Daoy (cell line): ENCODE measurements at places on chromosomes 13 and 19. TPM values are rescaled to one million over a fixed set of nuclear protein-coding genes. Genes with fewer than 3 reads are reported as not detected.

ATP8A2 gene
- 2.7 and 4.6 TPM in 2 replicates for total RNA-seq

- DNase-seq: no peak
Observed at GRCh38 chr13:52411629-52412028, 5.7 kb upstream of the THSD1 start.

PPFIA3 gene
- total RNA-seq: 5.4 and 10.4 TPM in 2 replicates

DNA sequence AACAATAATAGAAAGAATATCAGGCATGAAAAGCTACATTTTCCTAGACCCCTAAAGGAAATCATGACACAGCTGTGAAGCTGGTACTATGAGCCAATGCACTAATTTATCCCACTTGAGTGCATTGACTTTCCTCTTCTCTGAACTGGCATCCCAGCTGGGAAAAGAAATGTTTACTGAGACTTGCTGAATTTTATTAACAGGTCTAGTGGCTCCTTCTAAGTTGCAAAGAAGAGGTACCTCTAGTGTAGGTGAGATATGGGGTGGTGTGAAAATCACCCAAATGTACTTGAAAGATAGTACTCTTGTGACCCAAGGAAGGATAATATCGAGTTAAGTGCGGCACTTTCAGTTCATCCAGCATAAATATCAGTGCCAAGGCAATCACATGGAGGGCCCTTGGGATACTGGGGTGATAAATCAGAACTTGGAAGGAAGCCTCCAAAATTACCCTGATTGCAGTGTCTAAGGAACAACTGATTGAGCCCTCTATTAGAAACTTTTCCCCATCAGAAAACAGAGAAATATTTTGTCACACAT, 369.2 kb downstream of the PCDH9 start:
- DNase-seq: no peak

- no peak for DNase-seq
Observed at GRCh38 chr19:4586245-4586644, 26.8 kb upstream of the SEMA6B start.

SRRM5 gene
- not detected in 2 replicates for total RNA-seq

GRCh38 chr13:34155931-34156607, 338.1 kb downstream of the RFC3 start:
- peak; percentile 64 for DNase-seq

CACNA1A gene
- 2.3 and 5.0 TPM in 2 replicates for total RNA-seq
